Transverse colon (tissue), 4 donors: ENCODE measurements at places on chromosomes 11 and 22. TPM values are rescaled to one million over a fixed set of nuclear protein-coding genes. Genes with fewer than 3 reads are reported as not detected.

DNA sequence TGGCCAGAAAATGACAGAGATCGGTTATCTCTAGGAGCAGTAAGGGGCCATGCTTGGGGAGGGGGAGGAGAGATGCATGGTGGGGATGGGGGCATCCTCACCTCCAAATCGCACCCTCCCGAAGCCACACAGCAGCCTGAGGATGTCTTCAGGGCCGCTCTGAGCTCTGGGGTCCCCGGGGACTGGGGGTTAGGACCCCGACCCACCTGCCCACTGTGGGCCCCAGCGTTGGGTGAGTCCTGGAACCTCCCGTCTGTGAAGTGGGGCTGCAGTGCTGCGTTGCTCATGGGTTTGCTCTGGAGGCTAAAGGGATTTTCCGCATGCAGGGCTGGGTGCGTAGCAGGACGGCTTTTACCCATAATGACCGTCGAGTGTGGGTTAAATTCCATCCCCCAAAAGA is 1046.3 kb downstream of the BRD1 start:
- H3K4me1 ChIP-seq = no peaks in the 10 kb centered on the region
- DNase-seq = no peak
- H3K27ac ChIP-seq = no peak overlapping the region
- no peak overlapping the region for H3K4me3 ChIP-seq
- no peaks in the 10 kb centered on the region for H3K27me3 ChIP-seq

Gene OR52I2
- total RNA-seq = not detected

- H3K4me1 ChIP-seq = no peaks in the 10 kb centered on the region
- H3K4me3 ChIP-seq = no peak overlapping the region
- no peaks in the 10 kb centered on the region for H3K27me3 ChIP-seq
Measured at GRCh38 chr11:71302911-71303310, 50.5 kb upstream of the SHANK2 start.

DNA sequence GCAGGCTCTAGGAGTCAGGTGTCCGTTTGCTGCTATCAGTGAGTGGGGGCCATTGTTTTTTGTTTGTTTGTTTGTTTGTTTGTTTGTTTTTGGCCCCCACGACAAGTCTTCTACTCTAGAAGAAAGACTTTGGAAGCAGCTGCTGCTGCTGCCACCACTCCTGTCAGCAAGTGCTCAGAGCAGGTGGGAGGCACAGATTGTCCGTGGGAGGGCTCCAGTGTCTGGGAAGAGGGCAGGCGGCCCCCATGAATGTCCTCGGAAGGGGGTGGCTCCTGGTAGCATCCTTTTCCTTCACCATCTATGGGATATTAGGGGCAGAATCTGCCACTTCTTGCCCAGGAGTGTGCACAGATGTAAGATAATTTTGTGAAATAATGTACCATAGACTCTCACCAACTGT is 37.8 kb upstream of the YWHAH start:
- H3K36me3 ChIP-seq = peaks cover 8% of the 10 kb centered on the region
- no peaks in the 10 kb centered on the region for H3K27me3 ChIP-seq
- no peaks in the 10 kb centered on the region for H3K4me1 ChIP-seq
- DNase-seq = no peak

- H3K27ac ChIP-seq = no peak overlapping the region
- H3K27me3 ChIP-seq = no peaks in the 10 kb centered on the region
- H3K4me3 ChIP-seq = no peak overlapping the region
- H3K4me1 ChIP-seq = peaks cover 8% of the 10 kb centered on the region
- no peak for DNase-seq
- H3K36me3 ChIP-seq = no peaks in the 10 kb centered on the region
Measured at GRCh38 chr22:38416621-38417251, 38.3 kb downstream of the KCNJ4 start.
